Tibial artery (tissue), 4 donors: ENCODE measurements at places on chromosomes 16 and 17.
A peak's percentile ranks its signal among the peaks of the same experiment; 100 is the strongest.

- H3K36me3 ChIP-seq = no peaks in the 10 kb centered on the region
- DNase-seq = no peak
- no peaks in the 10 kb centered on the region for H3K27me3 ChIP-seq
- H3K27ac ChIP-seq = no peak overlapping the region
Observed at GRCh38 chr17:7146115-7146514, 31.5 kb upstream of the ASGR2 start.

DNA sequence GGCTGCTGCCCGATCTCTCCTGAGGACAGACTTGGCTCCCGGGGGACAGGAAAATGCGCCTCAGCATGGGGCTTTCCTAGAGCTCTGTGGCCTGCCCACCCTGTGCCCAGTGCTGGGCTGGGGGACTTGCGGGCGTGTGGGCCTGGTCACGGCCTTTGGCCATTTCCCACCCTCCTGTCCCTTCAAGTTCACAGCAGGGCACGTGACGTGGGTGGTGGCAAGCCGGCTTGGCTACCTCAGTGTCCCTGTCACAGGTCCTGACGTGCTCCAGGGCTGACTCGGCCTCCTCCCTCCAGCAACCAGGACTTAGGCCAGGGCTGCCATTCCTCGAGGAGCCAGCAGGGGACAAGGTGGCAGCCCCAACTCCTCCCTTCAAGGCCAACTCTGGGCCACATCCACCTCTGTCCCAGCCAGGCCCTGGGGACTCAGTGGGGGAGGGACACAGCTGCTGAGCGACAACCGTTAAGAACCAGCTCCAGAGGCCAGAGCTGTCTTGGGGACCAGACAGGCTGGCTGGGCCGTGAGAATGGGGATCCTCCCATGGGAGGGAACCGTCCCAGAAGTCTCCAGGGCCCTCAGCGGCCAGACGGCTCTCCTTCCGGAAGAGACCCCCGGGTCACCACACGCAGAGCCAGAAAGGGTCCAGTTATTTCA is 981 bp upstream of the UNC13D start:
- peak overlapping the region; percentile 86 for H3K27ac ChIP-seq
- peaks cover 64% of the 10 kb centered on the region for H3K4me1 ChIP-seq
- peaks cover 64% of the 10 kb centered on the region for H3K36me3 ChIP-seq
- H3K27me3 ChIP-seq = no peaks in the 10 kb centered on the region
- peak; percentile 85 for DNase-seq
- H3K4me3 ChIP-seq = no peak overlapping the region

GRCh38 chr17:74945543-74945942 is 9.8 kb downstream of the OTOP3 start:
- H3K4me3 ChIP-seq = no peak overlapping the region
- DNase-seq = no peak
- no peak overlapping the region for H3K27ac ChIP-seq
- no peaks in the 10 kb centered on the region for H3K36me3 ChIP-seq
- no peaks in the 10 kb centered on the region for H3K27me3 ChIP-seq

DNA sequence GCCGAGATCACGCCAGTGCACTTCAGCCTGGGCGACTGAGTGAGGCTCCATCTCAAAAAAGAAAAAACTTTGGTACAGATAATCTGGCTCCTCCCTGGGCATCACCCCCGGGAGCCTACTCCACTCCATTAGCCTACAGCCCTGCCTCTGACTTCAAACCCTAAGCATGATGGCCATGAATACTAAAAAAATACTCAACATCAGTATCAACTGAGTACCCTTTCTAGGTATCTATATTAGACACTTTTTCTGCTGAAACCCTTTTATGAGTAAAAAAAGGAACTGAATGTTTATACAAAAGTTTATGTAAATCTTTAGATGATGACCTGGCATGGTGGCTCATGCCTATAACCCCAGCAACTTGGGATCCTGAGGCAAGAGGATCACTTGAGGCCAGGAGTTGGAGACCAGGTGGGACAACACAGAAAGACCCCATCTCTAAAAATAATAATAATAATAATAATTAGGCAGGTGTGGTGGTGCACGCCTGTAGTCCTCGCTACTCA is 6.9 kb downstream of the RDM1 start:
- no peak overlapping the region for H3K4me3 ChIP-seq
- no peaks in the 10 kb centered on the region for H3K36me3 ChIP-seq
- no peak for DNase-seq
- H3K27ac ChIP-seq = no peak overlapping the region
- no peaks in the 10 kb centered on the region for H3K27me3 ChIP-seq
- no peaks in the 10 kb centered on the region for H3K4me1 ChIP-seq

DNA sequence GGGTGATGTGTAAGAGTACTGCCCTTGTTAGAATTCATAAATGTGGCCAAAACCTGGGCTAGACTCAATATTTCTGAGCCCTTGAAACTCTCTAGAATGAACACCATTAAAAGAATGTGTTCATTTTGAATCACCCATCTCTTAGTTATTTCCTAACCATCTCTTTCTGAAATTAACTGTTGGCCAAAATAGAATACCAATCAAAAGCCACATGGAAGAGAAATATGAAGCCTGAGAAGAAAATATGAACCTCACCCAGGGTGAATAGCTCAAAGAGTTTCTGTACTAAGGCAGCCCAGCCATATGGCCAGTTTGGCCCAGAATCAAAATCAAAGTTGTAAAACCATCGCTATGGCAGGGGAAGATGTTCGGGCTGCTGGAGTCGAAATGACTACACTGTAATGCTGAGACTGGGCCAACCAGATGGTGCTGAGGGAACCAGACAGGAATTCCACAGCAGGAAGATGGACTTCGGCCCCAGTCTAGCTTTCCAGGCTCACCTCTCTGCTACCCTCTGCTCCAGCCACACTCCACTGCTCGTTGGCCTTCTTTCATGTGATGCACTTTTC is 154.3 kb upstream of the ZFHX3 start:
- H3K27ac ChIP-seq = peak overlapping the region; percentile 20
- H3K4me3 ChIP-seq = no peak overlapping the region
- DNase-seq = no peak
- peaks cover 10% of the 10 kb centered on the region for H3K4me1 ChIP-seq
- H3K36me3 ChIP-seq = no peaks in the 10 kb centered on the region
- H3K27me3 ChIP-seq = no peaks in the 10 kb centered on the region

GRCh38 chr17:10119203-10120108 is 79.0 kb downstream of the GAS7 start:
- peaks cover 27% of the 10 kb centered on the region for H3K4me1 ChIP-seq

- H3K4me1 ChIP-seq = no peaks in the 10 kb centered on the region
- H3K27ac ChIP-seq = no peak overlapping the region
- no peaks in the 10 kb centered on the region for H3K27me3 ChIP-seq
- peaks cover 88% of the 10 kb centered on the region for H3K36me3 ChIP-seq
Observed at GRCh38 chr16:84088695-84089395, 27.9 kb downstream of the MBTPS1 start.

DNA sequence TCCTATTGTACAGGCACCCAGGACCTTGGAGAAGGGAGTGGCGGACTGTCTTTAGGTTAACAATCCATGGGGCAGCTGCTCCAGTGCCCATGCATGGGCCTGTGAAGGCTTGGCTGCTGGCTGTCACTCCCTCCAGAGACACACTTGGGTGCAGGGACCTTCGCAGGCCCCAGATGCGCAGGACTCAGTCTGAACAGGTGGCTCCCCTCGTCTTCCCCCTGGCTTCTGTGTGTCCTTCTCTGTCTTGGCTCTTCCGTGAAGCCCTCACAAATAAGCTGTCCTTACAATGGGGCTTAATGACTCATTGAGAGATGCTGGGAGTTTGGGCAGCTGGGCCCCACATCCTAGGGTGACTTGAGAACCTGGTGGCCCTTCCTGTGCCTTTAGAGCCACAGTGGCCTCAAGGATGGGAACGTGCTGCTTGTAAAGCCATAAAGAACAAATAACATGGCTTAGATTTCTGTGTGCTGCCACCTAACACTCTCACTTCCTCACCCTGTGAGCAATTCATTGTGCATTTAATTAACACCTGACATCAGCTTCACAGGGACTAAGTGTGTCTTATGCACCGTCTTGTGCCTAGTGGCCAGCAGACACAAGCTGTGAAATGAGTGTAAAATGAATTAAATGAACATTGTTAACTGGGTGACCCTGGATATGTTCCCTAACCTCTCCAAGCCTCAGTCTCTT is 340.7 kb downstream of the SNX29 start:
- no peak overlapping the region for H3K27ac ChIP-seq
- H3K27me3 ChIP-seq = no peaks in the 10 kb centered on the region
- no peak for DNase-seq
- no peaks in the 10 kb centered on the region for H3K4me1 ChIP-seq

DNA sequence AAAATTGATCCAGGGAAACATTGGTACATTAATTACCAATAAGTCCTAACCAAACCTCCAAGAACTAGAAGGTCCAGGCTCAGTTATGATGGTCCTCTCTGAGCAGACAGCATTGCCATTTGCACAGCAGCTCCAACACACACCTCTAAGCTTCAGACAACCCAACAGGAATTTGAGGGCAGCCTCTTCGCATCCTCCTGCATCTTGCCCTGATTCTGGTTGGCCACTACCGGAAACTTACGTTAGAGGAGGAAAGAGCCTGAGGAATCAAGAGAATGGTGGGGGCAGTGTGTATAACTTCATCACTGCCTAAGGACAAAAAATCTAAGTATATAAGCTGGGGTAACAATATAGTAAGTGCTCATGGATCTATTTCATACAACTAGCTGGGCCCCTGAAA is 15.7 kb downstream of the FAM117A start:
- H3K27ac ChIP-seq = no peak overlapping the region

DNA sequence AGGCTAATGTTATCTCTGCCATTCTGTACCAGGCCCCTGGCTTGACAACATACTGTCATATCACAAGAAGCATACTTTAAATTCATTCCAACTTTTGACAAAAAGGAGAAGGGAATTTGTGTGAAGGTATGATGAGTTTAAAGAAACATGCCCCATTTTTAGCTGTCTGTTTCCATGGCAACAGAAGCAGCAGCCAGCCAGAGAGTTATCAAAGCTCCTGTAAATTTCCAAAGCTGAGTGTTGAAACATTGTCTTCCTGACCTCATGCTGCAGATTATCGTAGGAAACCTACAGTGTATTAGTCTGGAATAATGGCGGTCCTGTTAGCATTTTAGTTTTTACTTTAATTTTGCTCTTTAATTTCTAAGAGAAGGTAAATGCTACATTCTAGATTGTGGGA is 124.9 kb downstream of the MRTFB start:
- no peaks in the 10 kb centered on the region for H3K36me3 ChIP-seq
- no peak overlapping the region for H3K4me3 ChIP-seq
- DNase-seq = no peak
- no peak overlapping the region for H3K27ac ChIP-seq
- peaks cover 8% of the 10 kb centered on the region for H3K4me1 ChIP-seq

DNA sequence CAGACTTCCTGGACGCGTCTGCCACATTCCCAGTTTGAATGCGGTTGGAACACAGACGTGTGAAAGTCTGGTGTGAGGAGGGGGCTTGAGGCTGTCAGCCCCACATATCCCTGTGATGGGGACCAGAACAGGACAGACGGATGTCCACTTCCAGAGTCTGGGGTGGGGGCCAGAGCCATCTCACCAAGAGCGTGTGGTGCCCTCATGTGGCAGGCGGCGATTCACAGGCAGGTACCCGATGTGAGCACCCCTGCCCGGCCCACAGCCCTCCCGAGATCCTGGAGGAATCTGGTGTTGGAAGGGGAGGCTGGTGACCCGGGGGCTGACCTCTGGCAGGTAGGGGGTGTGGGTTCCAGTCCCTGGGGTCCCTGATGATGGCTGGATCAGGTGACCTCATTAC is 51.5 kb downstream of the ENGASE start:
- H3K4me1 ChIP-seq = no peaks in the 10 kb centered on the region
- DNase-seq = no peak
- no peaks in the 10 kb centered on the region for H3K27me3 ChIP-seq
- H3K4me3 ChIP-seq = no peak overlapping the region
- H3K27ac ChIP-seq = no peak overlapping the region
- no peaks in the 10 kb centered on the region for H3K36me3 ChIP-seq

DNA sequence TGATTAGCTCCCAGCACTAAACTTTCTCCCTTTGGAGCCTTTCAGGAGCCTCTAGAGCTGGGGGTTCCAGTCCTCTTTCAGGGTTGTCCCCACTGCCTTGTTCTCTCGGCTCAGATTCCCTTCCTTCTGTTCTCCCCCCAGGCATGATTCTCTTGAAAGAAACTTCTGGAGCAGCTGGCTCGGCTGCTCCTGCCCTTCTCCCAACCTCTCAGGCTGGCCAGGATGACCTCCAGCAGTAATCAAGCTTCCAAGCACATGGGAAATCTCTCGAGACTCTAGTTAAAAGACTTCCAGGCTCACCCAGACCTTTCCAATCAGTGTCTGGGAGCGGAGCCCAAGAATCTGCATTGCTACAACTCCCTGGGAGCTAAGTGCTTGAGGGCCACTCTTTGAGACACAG is 3.6 kb downstream of the SDK2 start:
- no peak overlapping the region for H3K27ac ChIP-seq
- H3K27me3 ChIP-seq = peaks cover 44% of the 10 kb centered on the region
- H3K4me3 ChIP-seq = no peak overlapping the region

DNA sequence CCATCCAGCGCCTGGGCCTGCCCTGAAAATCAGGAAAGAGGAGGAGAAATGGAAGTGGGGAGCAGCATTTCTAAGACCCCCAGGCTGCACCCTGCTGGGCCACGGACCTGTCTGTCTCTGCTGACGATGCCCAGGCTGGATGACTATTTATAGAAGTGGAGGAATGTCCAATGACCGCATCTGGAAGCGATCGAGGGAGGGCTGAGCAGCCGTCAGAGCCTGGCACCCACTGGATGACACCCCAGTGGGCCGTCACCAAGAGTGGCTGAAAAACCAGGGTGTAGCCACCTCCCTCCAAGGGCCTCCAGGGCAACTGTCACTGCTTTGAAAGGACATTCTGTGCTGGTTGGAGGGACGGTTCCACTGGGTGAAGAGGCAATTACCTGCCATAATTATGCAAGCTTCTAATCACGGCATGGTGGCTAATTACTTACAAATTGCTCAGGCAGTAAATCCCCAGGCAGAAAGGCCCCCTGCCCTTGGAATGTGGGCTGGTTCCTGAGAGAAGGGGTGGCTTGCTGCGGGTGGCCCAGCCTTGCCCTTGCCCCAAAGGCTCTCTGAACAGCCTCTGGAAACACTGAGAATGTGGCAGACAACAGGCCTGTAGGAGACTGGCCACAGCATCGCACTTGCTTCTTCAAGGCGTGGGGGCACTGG is 332.1 kb downstream of the C16orf95 start:
- peak; percentile 75 for DNase-seq
- H3K36me3 ChIP-seq = no peaks in the 10 kb centered on the region
- no peak overlapping the region for H3K4me3 ChIP-seq
- H3K27ac ChIP-seq = peak overlapping the region; percentile 51

- no peak for DNase-seq
- no peaks in the 10 kb centered on the region for H3K4me1 ChIP-seq
- H3K27me3 ChIP-seq = no peaks in the 10 kb centered on the region
- H3K36me3 ChIP-seq = no peaks in the 10 kb centered on the region
- no peak overlapping the region for H3K4me3 ChIP-seq
Observed at GRCh38 chr17:71464751-71465150, 656.1 kb upstream of the SOX9 start.

- no peak overlapping the region for H3K27ac ChIP-seq
- H3K4me3 ChIP-seq = no peak overlapping the region
- peaks cover 60% of the 10 kb centered on the region for H3K36me3 ChIP-seq
- no peaks in the 10 kb centered on the region for H3K27me3 ChIP-seq
- no peak for DNase-seq
Observed at GRCh38 chr16:46918905-46919792, 35.0 kb downstream of the GPT2 start.

- no peak for DNase-seq
- H3K27ac ChIP-seq = no peak overlapping the region
- H3K4me3 ChIP-seq = no peak overlapping the region
- H3K36me3 ChIP-seq = peaks cover 62% of the 10 kb centered on the region
- no peaks in the 10 kb centered on the region for H3K27me3 ChIP-seq
Observed at GRCh38 chr17:62601471-62601870, 26.0 kb upstream of the MRC2 start.

- peaks cover 95% of the 10 kb centered on the region for H3K36me3 ChIP-seq
- no peak overlapping the region for H3K4me3 ChIP-seq
- no peak overlapping the region for H3K27ac ChIP-seq
- no peak for DNase-seq
- no peaks in the 10 kb centered on the region for H3K27me3 ChIP-seq
Observed at GRCh38 chr16:88608076-88608475, 30.3 kb upstream of the IL17C start.
